ENCODE measurements at places on chromosomes 7 and 10. TPM values are rescaled to one million over a fixed set of nuclear protein-coding genes. Genes with fewer than 3 reads are reported as not detected.

TRPV5 gene
- not detected for total RNA-seq

LIPM gene
- total RNA-seq, result not detected

COL26A1 gene
- total RNA-seq, result 0.25 TPM

ERCC6 gene
- total RNA-seq, result 3.7 TPM

NKX2-3 gene
- not detected for total RNA-seq

AOC1 gene
- not detected for total RNA-seq

HKDC1 gene
- 25.1 TPM for total RNA-seq

KNDC1 gene
- total RNA-seq, result 0.16 TPM

CPN1 gene
- not detected for total RNA-seq

EIF3B gene
- total RNA-seq, result 107 TPM

NUDCD3 gene
- total RNA-seq, result 62.4 TPM

CNPY1 gene
- total RNA-seq, result not detected

CTAGE8 gene
- 1.6 TPM for total RNA-seq

DBF4 gene
- 10.9 TPM for total RNA-seq

TDRD1 gene
- total RNA-seq, result not detected

ADAM12 gene
- total RNA-seq, result 18.6 TPM

EDRF1 gene
- total RNA-seq, result 8.4 TPM

PGAM2 gene
- 0.25 TPM for total RNA-seq

CHST12 gene
- total RNA-seq, result 19.4 TPM

MRLN gene
- not detected for total RNA-seq

GPR146 gene
- total RNA-seq, result under 0.01 TPM

HABP2 gene
- 1.3 TPM for total RNA-seq

LRRC18 gene
- not detected for total RNA-seq

SH2B2 gene
- total RNA-seq, result 3.6 TPM

GLI3 gene
- total RNA-seq, result 3.6 TPM

PNLIP gene
- not detected for total RNA-seq

DGKB gene
- total RNA-seq, result not detected

NEUROG3 gene
- total RNA-seq, result not detected

AKR1D1 gene
- total RNA-seq, result not detected

MALRD1 gene
- total RNA-seq, result 0.13 TPM

NPTX2 gene
- 0.13 TPM for total RNA-seq

HERC4 gene
- total RNA-seq, result 16.7 TPM

SAP25 gene
- total RNA-seq, result 2.8 TPM

KIAA1217 gene
- 21.9 TPM for total RNA-seq

ERVW-1 gene
- not detected for total RNA-seq

MSMB gene
- total RNA-seq, result not detected

GJD4 gene
- not detected for total RNA-seq

ACTL6B gene
- not detected for total RNA-seq

AGR2 gene
- 1.6 TPM for total RNA-seq

UPF2 gene
- 7.2 TPM for total RNA-seq

ZNHIT1 gene
- total RNA-seq, result 94.8 TPM

RAPGEF5 gene
- total RNA-seq, result 0.16 TPM

OPN4 gene
- not detected for total RNA-seq

CEP41 gene
- 13.4 TPM for total RNA-seq

CHAT gene
- not detected for total RNA-seq

CCDC146 gene
- total RNA-seq, result 0.63 TPM

GRID1 gene
- 0.13 TPM for total RNA-seq

KAZALD1 gene
- total RNA-seq, result 0.49 TPM

MAT1A gene
- total RNA-seq, result not detected

SCART1 gene
- total RNA-seq, result 1.4 TPM

MPP7 gene
- 2.8 TPM for total RNA-seq

CLRN3 gene
- total RNA-seq, result not detected

SLC18A3 gene
- total RNA-seq, result 0.13 TPM
